ENCODE measurements at places on chromosomes 3 and 15. TPM values are rescaled to one million over a fixed set of nuclear protein-coding genes. Genes with fewer than 3 reads are reported as not detected.

SHC4 gene
- total RNA-seq = 0.27 TPM

ALDH1L1 gene
- total RNA-seq = 19.6 TPM

CGNL1 gene
- total RNA-seq = 49.0 TPM

FMN1 gene
- total RNA-seq = 7.1 TPM

ERICH6 gene
- total RNA-seq = 0.57 TPM

DNA sequence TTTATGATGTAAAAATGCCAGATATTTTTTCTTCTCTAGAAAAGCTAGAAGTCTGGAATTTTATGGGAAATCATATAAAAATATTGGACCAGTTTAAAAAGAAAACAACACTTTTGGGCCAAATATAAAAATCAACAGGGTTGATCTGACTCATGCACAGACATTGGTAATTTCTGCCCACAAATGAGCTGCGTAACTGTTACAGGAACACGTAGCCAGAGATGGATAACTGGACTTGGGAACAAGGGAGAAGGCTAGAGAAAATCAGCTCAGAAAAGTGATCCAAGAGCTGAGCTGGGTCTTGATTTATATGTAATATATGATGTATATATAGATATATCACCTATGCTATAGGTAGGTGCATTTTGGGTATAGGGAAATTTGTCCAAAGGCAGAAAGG lies 36.8 kb upstream of the NAALADL2 start:
- H3K36me3 ChIP-seq = no peaks in the 10 kb centered on the region
- no peaks in the 10 kb centered on the region for H3K27me3 ChIP-seq

GRCh38 chr3:170162630-170163029 lies 18.9 kb downstream of the PHC3 start:
- no peaks in the 10 kb centered on the region for H3K4me1 ChIP-seq
- no peaks in the 10 kb centered on the region for H3K27me3 ChIP-seq
- H3K36me3 ChIP-seq = no peaks in the 10 kb centered on the region
- no peak for DNase-seq

- H3K27ac ChIP-seq = no peak overlapping the region
- H3K4me3 ChIP-seq = no peak overlapping the region
- DNase-seq = no peak
- no peaks in the 10 kb centered on the region for H3K27me3 ChIP-seq
- H3K36me3 ChIP-seq = no peaks in the 10 kb centered on the region
- no peaks in the 10 kb centered on the region for H3K4me1 ChIP-seq
These were observed 325.0 kb downstream of the RBMS3 start for GRCh38 chr3:29605845-29606244.
